Activated B cell treated with CpG ODN at 0.5 μM for 24 hours (primary cell): ENCODE measurements at places on chromosomes 16 and 17.

- no peak for DNase-seq
Observed at GRCh38 chr17:14442798-14443528, 142.1 kb downstream of the HS3ST3B1 start.

GRCh38 chr17:9519583-9520272 is 55.9 kb downstream of the STX8 start:
- no peak for DNase-seq

DNA sequence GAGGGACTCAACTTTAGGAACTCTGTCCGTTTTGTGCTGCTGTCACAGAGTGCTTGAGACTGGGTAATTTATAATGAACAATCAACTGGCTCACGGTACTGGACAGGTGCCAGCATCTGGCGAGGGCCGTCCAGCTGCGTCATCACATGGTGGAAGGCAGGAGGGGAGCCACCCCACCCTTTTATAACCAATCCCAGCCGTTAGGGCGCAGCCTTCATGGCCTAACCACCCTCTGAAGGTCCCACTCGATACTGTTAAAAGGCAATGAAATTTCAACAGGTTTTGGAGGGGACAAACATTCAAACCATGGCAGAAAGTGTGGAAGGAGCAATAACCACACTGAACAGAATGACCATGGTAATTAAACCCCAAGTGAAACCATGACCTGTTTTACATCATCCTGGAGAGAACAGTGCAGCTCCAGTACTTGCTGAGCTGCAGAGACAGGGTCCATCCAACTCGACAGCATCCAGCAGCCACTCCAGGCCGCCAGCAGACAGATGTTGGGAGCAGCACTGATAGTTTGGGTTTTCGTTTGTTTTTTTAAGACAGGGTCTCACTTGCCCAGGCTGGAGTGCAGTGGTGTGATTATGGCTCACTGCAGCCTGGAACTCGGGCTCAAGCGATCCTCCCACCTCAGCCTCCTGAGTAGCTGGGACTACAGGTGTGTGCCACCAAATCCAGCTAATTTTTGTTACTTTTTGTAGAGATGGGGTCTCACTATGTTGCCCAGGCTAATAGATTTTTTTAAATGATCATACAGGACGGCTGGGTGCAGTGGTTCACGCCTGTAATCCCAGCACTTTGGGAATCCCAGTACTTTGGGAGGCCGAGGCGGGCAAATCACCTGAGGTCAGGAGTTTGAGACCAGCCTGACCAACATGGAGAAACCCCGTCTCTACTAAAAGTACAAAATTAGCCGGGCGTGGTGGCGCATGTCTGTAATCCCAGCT is 11.0 kb downstream of the CHMP6 start:
- DNase-seq: no peak

DNA sequence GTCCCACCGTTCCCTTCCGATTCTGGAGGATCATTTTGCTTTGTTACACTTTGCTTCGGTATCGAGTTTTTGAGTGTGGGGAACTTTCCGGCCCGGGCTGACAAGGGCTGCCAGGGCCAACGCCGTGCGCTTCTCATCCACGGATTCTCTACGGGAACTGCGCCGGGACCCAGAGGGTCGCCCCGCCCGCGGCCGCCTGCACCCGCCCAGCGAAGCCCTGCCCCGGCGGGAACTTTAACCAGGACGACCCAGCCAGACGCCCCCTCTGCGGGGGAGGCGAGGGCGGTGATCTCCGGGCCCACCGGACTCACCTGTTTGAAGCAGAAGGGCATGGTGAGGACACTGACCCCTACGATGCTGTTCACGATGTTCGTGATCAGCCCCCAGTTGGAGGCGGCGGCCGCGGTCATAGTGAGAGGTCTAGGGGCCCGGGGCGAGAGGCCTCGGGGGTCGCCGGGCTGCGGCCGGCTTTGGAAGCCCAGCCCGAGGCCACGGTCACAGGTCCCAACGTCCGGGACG is 536 bp downstream of the SLC38A10 start:
- DNase-seq: no peak

GRCh38 chr16:50272687-50273381 is 6.5 kb downstream of the ADCY7 start:
- no peak for DNase-seq

DNA sequence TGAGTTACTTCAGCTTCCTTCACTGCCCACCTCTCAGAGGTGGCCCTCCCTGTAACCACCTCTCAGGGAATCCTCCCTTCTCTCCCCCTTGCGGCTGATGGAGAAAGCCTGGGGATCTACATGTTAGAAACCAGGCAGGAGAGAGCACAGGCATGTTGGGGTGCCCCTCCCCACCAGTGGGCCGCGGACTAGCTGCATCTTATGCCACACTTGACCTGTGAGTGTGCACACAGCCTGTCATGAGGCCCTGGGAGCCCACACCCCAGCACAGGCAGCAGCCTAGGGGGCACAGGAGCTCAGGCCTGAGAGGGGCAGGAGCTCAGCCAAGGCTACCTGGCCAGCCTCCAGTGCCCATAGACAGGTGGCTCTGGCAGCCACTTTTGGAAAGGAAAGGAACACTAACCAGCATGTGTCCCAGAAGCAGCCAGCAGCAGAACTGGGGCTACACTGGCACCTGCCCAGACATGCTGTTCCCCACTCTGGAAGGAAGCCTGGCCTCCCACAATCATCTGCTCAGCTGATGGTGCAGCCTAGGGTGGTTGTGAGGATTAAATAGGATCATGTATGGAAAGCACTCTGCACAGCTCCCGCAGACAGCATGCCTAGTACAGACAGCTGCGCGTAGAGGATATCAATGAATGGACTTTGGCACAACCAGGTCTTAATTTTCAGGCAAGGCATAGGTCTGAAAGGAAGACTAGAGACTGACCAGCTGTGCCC is 60.5 kb downstream of the TMEM132E start:
- no peak for DNase-seq

DNA sequence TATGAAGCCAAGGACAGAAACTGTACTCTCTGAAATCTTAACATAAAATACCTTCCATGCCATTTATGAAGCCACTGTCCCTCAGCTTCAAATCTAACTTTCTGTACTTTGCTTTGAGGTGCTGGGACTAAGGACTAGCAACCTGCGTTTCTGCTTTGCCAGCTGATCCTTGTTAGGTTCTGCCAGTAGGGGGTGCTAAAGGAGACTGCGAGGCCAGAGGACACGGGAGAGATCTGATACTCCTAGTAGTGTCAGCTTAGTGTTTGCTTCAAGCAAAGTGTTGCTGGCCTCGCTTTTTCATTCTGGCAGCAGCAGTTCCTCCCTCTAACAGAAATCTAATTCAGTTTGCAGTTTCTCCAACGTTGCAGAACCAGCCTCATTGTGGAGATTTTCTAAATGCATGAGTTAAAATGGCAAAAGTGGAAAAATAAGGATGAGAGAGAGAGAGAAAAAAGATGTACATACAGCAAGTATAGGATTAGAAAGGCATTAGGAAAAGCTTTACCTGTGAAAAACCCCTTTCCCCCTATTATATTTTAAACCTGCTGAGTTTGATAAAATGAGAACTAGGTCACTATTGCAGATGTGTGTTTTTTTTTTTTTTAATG is 297.5 kb downstream of the CA10 start:
- no peak for DNase-seq

- no peak for DNase-seq
Observed at GRCh38 chr17:181245-182049, at the start of gene DOC2B. Gene DOC2B, minus strand, starts transcription at chr17:181650. Its CDS starts 171 bp downstream, at chr17:181479.

DNA sequence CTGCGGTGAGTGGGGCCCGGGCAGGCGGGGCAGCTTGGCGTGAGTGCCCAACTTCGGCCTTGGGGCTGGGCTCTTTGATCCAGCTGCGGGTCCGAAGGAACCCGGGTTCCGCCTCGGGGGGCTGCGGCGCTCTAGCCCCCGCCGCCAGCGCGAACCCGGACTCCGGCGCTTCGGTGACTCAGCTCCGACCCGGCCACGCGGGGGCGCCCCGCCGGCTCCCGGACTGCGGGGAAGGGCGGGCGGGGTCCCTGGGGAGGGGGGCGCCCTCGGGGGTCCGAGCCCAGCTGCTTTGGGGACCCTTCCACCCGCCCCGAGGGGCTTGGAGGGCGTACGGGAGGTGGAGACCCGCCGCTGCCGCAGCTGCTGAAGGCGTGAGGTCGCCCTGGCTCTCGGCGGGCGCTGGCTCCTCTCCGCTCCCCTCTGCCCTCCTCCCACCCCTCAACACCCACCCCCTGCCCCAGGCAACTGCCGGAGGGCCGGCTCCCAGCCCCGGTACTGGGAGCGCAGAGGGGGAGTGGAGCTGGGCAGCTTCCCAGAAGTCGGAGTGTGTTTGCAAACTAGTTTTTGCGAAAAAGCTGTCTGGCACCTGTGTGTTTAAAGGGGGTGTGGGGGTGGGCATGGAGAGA is 516 bp downstream of the CPNE2 start:
- peak; percentile 63 for DNase-seq

GRCh38 chr17:63549289-63549945 is 860 bp upstream of the DCAF7 start:
- DNase-seq: no peak

- no peak for DNase-seq
Observed at GRCh38 chr17:82361885-82362633, 3.0 kb downstream of the TEX19 start.

- no peak for DNase-seq
Observed at GRCh38 chr17:410543-411401, 58.2 kb upstream of the RPH3AL start.

DNA sequence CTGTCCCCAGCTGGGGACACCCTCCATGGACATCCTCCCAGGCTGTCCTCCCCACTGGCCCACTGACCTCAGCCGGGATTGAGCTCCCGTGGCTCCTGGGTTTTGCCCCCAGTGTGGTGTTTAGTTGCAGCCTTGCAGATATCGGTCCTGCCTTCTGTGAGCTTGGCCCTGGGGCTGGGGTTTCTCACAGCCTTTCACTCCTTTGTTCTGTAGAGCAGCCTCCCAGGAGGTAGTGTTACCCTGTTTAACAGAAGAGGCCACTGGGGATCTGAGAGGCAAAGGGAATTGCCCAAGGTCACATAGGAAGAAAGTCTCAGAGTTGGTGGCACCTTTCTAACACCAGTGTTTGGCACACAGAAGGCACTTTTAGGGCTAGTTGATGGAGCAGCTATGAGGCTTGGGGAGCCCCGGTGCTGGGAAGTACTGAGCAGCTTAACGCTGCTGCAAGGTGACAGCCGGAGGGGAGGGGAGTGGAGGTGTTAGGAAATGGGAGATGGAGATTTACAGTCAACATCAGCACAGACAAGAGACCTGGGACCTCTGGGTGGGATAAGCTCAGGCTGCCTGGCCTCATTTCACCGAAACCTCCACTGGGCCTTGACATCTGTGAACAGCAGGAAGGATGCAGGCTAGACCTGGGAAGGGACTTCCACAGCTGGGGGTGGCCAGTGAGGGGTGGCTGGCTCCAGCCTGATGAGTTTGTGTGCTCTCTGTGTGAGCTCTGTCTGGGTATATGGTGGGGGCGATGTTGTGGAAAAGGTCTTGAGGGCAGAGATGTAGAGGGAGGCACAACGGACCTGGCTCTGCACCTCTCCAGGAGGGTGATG is 26.1 kb downstream of the CACNA1G start:
- no peak for DNase-seq

- no peak for DNase-seq
Observed at GRCh38 chr17:33266116-33266515, 27.0 kb downstream of the ASIC2 start.

- DNase-seq: no peak
Observed at GRCh38 chr17:45115871-45116270, 16.4 kb downstream of the PLCD3 start.

- no peak for DNase-seq
Observed at GRCh38 chr16:73228649-73229048, 180.7 kb upstream of the ZFHX3 start.

- DNase-seq: no peak
Observed at GRCh38 chr16:83940630-83941378, 12.2 kb upstream of the OSGIN1 start.

DNA sequence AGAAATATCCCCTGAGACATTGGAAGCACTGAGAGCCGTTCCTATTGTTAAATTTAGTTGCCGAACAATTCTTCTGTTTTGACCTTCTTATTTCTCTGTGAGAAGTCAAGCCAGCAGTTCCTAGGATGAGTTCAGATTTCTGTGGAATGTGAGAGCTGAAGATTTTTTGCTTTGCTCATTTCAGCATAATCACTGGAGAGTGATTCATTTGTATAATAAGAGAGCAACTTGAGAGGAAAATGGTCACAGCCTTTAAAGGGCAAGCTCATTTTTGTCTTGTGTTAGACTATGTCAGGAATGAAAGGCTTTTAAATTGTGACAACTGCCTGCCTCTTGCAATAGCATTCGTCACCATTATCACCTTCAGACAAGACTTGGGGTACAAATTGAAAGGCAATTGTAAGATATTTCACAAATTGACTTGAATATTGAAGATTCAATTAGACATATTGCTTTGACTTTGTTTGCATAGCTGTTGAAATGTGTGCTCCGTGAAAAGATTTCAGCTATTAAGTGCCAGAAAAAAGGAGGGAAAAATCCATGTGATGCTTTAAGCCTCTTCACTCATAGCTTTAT is 900.0 kb upstream of the GOT2 start:
- no peak for DNase-seq

DNA sequence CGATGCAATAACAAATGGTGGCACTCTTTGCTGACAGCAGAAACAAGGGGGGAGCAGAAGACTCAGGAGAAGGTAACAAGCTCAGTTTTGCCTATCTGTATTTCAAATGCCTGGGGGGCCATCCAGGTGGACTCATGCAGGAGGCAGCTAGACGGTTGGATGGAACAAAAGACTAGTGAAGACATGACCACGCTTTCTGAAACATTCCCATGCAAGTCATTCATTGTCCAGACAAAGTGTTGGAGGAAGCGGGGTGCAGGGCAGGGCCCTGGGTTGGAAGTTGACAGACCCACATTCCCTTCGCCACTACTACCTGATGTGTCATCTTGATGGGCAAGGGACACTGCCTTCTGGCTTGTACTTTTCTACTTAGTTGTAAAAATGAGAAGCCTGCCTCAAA is 29.8 kb upstream of the CRYBA1 start:
- DNase-seq: no peak

GRCh38 chr16:23706439-23706838 is 6.6 kb downstream of the ERN2 start:
- DNase-seq: no peak

DNA sequence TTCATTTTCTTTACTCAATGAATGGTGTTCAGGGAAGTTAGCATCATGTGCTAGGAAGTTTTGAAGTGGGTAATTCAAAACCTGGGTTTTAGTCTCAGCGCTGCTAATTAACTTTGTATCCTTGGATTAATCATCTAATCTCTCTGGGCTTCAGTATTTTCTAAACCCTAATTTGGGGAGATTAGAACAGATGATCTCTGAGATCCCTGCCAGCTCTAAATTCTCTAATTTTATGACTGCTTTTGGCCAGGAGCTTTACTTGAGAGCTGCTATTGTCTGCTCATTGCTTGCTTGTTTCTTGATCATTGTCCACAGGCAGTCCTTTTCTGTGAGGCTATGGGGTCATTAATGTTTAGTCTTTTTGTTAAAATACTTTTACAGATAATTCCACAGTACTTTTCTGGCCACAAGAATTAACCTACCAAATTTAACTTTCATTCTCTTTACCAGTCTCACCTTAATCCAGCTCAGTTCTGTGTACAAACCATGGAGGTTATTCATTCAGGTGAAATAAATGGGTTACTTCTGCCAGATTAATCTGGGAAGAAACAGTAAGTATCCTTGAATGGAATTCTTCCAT is 28.4 kb upstream of the VWA3A start:
- no peak for DNase-seq
